ENCODE measurements at places on chromosomes 13 and 19.
A peak's percentile ranks its signal among the peaks of the same experiment; 100 is the strongest.

DNA sequence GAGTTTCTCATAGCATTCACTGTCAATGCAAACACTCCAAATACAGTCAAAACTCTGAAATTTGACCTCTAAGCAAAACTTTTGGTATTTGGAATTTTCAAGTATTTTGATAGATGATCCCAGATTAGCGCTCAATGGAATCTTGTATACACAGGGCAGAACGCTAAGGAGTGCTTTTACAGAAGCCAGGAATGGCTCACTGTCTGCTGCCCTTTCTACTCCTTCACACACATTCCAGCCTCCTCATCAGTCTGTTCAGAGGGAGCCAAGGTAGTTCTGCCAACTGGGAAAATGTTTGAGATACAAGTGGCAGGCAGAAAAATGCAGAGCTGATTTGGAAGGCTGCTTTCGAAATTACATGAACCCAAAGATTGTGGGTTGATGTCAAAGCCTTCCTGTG lies 4.4 kb upstream of the STARD13 start:
- DNase-seq = no peak

DNA sequence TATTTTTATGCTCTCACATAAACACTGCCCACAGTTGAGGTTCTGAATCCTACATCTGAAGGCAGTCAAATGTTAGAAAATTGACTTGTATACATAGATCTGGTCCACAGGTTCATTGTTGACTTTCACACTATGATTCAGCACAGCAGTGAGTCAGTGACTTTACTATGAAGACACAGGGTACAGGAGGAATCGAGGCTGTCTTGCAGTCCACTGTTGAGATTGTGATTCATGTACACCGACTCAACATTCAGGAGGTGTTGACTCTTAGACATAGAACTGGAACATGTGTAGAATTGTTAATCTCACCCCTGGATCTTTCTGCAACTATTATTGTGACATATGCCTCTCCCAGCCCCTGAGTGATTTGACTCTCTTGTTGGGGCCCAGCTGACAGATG lies 74.3 kb upstream of the ZNF43 start:
- no peak for DNase-seq

- no peak for DNase-seq
Measured at GRCh38 chr13:29922896-29923295, 72.5 kb upstream of the UBL3 start.

- DNase-seq = peak; percentile 50
Measured at GRCh38 chr19:38095411-38096308, 128.4 kb downstream of the DPF1 start.

DNA sequence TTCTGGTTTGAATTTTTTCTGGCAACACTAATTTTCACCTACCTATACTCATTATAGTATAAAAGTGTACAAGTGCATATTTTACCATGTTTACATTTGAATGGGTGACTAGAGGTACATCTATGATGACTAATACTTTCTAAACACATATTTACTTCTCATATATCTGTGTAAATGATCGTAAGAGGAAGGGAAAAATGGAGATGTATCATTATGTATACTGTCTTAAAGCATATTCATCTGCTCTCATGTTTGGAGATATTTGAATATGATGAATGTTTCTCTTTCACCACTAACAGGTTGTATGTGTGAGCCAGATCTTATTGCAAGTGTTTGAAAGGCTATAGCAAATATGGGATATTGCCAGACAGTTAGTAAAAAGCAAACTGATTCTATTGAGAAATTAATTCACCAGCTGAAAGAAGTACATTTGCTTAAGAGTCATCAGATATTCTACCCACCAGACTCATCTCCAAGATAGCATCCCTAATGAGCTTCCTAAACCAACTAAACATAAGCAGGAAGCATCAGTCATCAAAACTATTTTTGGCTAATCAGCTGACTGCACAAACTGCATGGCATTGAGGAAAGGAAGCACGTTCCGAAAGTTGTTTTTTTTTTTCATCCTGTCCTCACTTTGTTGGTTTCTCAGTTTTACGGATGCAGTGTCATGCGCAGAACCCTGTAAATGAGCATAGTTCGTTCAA lies 738.2 kb downstream of the GPC5 start:
- DNase-seq = peak; percentile 55

DNA sequence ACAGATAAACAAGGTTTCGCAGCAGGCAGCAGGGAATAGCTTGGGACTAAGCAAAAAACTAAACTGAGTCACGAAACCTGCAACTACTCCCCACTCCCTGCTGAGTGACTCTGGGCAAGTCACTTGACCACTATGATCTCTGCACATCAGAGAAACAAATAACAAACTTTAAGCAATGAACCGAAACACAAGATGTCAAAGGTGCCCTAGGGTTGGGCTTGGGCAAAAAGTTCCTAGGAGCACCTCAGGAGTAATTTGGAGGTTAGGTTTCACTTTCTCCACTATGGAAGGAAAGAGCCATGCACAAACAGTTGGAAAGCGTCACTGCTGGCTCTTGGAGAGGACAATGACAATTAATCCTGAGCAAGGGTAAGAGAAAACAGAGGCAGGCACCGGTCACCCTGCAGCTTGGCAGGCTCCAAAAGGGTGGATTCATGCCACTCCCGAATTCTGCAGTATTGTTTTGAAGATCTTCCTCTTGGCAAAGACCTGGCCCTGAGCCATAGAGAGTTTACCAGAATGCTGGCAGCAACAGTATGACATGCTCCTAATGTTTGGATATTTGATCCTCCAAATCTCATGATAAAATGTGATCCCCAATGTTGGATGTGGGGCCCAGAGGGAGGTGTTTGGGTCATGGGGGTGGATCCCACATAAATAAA lies 60.3 kb downstream of the CRYL1 start:
- no peak for DNase-seq

DNA sequence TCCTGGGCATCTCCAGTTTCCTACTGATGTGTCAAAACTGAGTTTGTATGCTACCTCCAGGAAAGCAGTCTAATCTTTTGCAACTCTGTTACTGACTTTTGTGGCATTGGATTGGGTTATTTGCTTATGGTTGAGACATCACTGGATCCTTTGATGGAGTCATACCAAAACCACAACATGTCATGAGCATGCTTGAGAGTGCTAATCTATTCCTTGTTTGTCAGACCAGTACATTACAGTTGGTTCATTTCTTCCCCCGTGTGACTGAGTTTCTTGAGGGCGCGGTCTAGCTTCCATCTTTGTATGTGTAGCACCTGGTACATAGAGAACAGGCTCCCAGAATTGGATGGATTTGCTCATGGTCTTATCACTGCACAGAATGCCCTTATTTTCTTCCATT lies 43.2 kb downstream of the SUGT1 start:
- peak; percentile 5 for DNase-seq

DNA sequence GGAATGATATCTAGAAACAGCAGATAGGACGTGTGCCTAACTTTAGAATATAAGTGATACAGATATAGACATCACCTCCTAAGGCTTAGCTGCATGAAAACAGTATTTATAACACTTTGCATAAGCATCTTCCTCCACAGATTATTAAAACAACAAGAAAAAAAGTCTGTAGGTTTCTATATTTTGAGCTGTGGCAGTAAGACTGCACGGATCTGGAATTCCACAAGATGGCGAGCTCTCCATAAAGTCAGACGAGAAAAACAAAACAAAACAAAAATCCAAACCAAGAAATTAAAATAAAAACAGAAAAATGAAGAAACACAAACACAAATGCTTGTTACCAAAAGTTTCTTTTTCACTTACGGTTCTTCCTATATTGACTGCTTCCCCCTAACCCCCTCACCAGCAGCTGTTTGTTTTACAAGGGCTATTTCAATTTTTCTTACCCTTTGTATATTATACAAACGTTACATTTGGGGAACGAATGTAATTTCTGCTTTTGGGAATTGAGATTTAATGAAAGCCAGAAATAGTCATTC lies 285.8 kb downstream of the MYO16 start:
- peak; percentile 52 for DNase-seq

- DNase-seq = no peak
Measured at GRCh38 chr13:20001366-20002190, 43.1 kb downstream of the ZMYM2 start.

- no peak for DNase-seq
Measured at GRCh38 chr13:20192158-20192835, 441 bp downstream of the GJB2 start.

- peak; percentile 35 for DNase-seq
Measured at GRCh38 chr19:33302974-33303790, 848 bp upstream of the CEBPA start.

GRCh38 chr13:44373247-44373600 lies 400 bp upstream of the SERP2 start:
- no peak for DNase-seq

GRCh38 chr13:63774133-63774532 lies 2358.5 kb upstream of the PCDH20 start:
- DNase-seq = no peak

- no peak for DNase-seq
Measured at GRCh38 chr19:39448271-39448670, 2.9 kb downstream of the SUPT5H start.

DNA sequence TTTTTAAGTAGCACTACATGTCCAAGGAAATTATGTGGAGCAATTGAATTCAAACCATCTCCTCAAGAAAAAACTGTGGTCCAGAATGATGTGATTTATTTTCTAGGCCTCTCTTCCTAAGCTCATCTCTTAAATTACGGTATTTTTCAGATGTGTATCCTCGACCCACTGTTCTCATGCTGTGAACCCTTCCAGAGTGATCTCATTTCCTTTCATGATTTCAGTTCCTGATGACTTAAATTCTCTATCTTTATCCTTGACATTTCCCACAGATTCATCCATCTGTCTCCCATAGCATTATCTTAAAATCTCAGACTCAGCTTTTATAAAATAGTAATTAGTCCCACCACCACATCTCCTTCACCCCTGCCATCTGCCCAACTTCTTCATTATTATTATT lies 117.6 kb upstream of the SPRY2 start:
- no peak for DNase-seq

- DNase-seq = no peak
Measured at GRCh38 chr13:87453244-87453643, 217.9 kb upstream of the SLITRK5 start.

DNA sequence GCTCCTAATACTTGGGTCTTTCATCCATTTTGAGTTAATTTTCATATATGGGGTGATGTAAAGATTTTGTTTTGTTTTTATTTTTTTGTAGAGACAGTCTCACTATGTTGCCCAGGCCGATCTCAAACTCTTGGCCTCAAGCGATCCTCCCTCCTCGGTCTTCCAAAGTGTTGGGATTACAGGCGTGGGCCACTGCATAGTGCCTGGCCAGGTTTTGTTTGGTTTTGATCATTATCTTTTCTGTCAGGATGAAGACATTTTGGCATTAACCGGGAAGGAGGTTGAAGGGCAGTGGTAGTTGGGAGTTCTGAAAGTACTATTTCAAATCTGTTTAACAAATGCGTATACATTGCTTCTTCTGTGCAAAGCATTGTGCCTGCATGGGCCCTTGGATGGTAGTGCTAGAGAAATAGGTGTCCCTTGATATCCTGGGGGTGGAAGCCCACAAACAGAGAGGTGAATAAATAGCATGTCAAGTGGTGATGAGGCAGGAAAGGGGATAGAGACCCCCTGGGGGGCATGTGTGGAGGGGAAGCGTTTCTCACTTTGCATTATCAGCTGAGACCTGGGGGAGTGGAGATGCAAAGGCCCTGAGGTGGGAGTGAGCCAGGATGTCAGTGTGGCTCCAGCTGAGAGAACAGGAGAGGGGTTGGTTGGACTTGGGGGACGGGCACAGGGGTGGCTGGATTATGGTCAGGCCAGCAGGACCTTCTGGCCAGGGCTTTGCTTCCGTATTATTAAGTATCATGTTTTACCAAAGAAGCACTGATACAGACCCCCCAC lies 41.4 kb downstream of the GATAD2A start:
- DNase-seq = no peak

DNA sequence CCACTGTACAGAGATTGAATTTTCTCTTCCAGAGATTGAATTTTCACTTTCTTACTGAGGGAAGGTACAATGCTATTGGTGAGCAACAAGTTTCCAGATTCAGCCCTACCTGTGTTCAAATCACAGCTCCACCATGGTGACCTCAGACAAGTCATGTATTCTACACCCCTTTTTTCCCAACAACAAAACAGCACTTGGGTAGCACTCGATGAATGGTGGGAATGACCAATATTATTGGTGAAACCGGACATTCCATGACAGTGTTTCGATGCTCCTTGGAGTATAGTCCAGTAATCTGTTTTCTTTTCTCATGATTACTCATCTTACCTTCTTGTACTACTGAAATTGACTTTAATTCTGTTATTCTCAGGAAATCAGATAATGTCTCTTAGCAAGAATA lies 266.2 kb upstream of the SOX21 start:
- no peak for DNase-seq

DNA sequence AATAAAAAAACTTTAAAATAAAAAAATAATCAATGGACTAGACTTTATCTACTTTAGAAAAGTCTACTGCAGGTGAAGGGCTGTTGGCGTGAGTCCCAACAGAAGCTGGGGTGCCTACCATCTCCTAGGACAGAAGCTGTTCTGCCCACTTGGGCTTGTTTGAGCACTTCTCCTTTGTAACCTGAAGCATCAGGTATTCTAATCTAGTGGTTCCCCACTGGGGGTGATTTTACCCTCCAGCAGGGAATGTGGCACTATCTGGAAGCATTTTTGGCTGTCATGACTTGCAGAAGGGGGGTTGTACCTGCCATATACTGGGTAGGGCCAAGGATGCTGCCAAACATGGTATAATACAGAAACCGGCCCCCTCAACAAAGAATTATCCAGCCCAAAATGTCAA lies 16.2 kb upstream of the DOCK9 start:
- DNase-seq = no peak

- no peak for DNase-seq
Measured at GRCh38 chr13:51971520-51972426, 39.5 kb downstream of the ATP7B start.

DNA sequence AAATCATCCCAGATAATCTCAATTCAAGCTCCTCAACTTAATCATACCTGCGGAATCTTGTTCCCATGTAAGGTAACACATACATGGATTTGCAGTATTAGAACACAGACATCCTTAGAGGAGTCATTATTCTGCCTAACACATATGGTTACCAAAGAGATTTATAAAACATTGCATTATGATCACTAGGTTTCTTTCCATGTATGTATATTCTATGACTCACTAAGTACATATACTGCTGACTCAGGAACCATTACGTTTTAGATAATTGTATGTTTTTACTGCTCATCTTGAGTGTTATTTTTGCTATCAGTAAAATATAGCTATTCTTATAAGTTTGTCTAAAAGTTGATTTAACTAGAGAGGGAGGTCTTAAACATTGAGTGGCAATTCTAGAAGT lies 182.9 kb downstream of the SLITRK6 start:
- DNase-seq = no peak

DNA sequence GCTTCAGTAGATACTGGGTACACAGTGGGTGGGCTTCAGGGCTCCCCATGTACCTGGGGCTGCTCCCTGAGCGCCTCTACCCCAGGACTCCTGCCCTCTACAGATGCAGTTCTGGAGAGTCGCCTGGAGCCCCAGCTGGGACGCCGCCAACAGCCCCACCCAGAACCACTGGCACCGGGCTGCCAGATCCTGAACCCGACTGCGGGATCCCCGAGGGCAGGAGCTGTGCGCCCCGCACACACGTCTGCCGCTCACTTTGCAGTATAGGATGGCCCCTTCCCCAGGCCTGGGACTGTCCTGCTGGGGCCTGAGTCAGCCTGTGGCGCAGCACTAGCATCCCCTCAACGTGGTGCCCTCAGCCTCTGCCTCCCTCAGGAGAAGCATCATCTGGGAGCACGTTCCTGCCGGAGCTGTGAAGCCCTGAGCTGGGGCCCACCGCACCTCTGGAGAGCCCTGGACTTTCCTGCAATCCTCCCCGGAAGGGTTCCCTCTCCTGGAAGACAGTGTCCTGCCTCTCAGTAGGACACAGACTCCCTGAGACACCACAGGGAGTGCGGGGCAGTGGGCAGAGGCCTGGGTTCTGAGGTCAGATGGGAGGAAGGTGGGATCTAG lies 3.7 kb downstream of the REXO1 start:
- DNase-seq = no peak

All from foreskin melanocyte (primary cell).